ENCODE measurements at places on chromosomes 7 and 10.
A peak's percentile ranks its signal among the peaks of the same experiment; 100 is the strongest.

GRCh38 chr10:35563261-35563891 lies 41.8 kb upstream of the GJD4 start:
- peak; percentile 76 for ATAC-seq

- ATAC-seq = no peak
Observed at GRCh38 chr7:70415179-70415972, 716.6 kb upstream of the GALNT17 start.

- no peak for ATAC-seq
Observed at GRCh38 chr10:30737931-30738391, 108.4 kb upstream of the LYZL2 start.

- ATAC-seq = no peak
Observed at GRCh38 chr7:1279041-1279440, 46.4 kb downstream of the UNCX start.

DNA sequence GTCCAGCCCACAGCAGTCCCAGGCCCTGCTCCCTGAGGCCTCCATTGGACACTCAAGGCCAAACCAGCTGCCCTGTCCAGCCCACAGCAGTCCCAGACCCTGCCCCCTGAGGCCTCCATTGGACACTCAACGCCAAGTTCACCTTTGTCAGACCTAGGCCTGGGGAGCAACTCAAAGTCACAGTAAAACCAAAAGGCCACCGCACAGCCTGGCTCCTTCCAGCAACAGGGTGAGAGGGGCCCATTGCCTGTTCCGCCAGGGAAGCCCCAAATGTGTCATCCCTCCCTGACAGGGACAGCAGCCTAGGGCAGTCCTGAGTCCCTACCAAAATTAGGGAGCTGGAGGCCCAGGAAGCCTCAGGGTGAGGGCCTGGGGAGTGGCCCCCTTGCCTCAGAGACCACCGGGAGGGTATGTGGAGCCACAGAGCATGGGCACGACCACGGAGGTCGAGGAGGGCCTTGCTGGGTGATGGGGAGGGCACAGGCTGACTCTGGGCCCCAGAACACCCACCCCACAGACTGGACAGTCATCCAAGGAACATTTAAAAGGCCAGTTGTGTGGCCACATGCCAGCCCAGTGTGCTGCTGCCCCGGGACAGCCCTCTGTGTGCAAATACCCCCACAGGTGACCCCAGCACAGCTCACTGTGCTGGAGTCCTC lies 66.5 kb upstream of the PPP2R2D start:
- no peak for ATAC-seq

DNA sequence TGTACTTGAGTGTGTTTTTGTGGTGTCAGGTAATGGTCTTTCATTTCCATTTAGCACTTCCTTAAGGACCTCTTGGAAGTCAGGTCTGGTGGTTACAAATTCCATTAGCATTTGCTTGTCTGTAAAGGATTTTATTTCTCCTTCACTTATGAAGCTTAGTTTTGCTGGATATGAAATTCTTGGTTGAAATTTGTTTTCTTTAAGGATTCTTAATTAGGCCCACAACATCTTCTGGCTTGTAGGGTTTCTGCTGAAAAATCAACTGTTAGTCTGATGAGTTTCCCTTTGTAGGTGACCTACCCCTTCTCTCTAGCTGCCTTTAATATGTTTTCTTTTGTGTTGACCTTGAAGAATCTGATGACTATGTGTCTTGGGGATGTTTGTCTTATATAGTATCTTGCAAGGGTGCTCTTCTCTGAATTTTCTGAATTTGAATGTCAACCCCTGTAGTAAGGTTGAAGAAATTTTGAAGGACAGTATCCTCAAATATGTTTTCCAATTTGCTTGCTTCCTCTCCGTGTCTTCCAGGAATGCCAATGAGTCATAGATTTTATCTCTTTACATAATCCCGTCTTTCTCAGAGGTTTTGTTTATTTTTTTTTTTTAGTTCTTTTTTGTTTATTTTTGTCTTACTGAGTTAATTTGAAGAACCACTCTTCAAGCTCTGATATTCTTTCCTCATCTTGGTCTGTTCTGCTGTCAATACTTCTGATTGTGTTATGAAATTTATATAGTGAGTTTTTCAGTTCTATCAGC lies 70.2 kb downstream of the SLC39A12 start:
- no peak for ATAC-seq

- no peak for ATAC-seq
Observed at GRCh38 chr7:141558544-141559183, 7.5 kb downstream of the AGK start.

DNA sequence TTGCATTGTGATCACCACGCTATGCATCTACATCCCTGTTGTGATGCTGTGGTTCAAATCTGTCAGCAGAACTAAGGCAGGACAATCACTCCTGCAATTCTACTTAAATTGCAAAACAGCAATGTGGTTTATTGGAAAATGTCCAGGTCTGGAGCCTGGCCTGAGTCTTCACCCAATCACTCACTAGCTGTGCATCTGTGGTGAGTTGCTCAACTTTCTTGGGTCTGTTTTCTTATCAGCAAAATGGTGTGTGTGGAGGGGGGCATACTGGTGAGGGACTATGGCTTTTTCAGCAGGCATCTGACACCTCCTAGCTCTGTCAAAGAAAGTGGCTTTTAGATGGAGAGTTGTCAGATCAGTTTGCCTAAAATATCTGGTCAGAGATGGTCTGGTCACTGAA lies 108.3 kb upstream of the FEZF1 start:
- no peak for ATAC-seq

DNA sequence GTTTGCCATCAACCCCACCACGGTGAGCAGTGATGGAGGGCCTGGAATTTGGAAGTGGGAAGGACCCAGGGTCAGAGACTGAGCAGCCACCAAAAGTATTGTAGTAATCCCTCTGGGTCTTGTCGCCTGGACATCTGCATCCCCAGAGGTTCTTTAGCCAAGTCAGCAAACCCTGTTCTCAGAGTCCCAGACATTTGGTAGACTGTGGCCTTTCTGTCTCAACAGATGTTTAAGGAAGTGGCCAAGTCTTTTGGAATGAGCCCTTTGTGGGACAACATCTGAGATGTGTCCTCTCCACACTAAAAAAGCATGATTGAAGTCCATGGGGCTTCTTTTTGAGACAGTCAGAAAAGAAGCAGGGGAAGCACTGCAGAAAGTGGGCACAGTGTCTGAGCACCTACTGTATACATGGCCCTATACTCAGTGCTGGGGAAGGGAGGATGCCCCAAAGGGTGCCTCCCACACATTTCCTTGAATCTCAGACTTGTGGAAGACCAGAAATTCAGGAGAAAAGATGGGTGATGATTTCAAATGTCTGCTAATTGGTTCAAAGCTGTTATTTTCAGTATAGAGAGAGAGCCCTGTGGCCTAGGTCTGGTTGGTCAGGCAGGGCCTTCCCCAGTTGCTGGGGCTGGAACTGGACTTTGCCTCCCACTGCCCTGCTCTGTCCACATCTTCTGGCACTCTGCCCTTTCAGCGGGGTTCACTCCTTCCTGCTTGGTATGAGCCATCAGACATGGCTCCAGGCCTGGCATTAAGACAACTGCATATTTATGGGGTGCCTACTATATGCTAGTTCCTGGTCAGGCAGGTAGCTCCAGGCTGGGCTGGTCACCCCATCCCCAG lies 26.5 kb upstream of the VSIR start:
- ATAC-seq = no peak

All from esophagus mucosa (tissue), 1 donor.